ENCODE measurements at places on chromosomes 5 and 9. TPM values are rescaled to one million over a fixed set of nuclear protein-coding genes. Genes with fewer than 3 reads are reported as not detected.

Gene LSM11
- 4.5 TPM for total RNA-seq

Gene SARDH
- 4.9 TPM for total RNA-seq

Gene PCDHA5
- total RNA-seq = 0.09 TPM

Gene CAMK4
- 2.9 TPM for total RNA-seq

Gene SPATA31D4
- total RNA-seq = not detected

Gene TMOD1
- 0.57 TPM for total RNA-seq

Gene NME5
- total RNA-seq = 1.6 TPM

Gene CNTFR
- total RNA-seq = under 0.01 TPM

Gene RAD50
- total RNA-seq = 26.5 TPM

Gene MELK
- 6.0 TPM for total RNA-seq

Gene IFNA13
- total RNA-seq = not detected

Gene PDCD1LG2
- total RNA-seq = 2.6 TPM

Gene OTULIN
- total RNA-seq = 11.2 TPM

Gene GNPDA1
- 43.2 TPM for total RNA-seq

Gene RASEF
- 0.14 TPM for total RNA-seq

Gene SPINK13
- 2.4 TPM for total RNA-seq

Gene PRDM9
- not detected for total RNA-seq

Gene FCN1
- total RNA-seq = not detected

Gene CHSY3
- total RNA-seq = 7.7 TPM

Gene TPPP
- 0.09 TPM for total RNA-seq

Gene JAK2
- total RNA-seq = 6.7 TPM

Gene SV2C
- total RNA-seq = not detected

Gene TTC23L
- 0.37 TPM for total RNA-seq

Gene RGS14
- 5.0 TPM for total RNA-seq

Gene PRRX2
- 23.2 TPM for total RNA-seq

Gene ZCCHC7
- 21.6 TPM for total RNA-seq

Gene CDH10
- 1.7 TPM for total RNA-seq

Gene ITGA1
- 40.2 TPM for total RNA-seq

Gene IL13
- total RNA-seq = not detected

Gene PAX5
- not detected for total RNA-seq

Gene PCDHGA6
- 3.2 TPM for total RNA-seq

Gene SHOC1
- under 0.01 TPM for total RNA-seq

Gene PCDHA1
- total RNA-seq = under 0.01 TPM

Gene FAF2
- 38.2 TPM for total RNA-seq

Gene MEGF9
- 13.5 TPM for total RNA-seq

Gene BSPRY
- total RNA-seq = not detected

Gene CDX1
- 0.09 TPM for total RNA-seq

Gene GOLM1
- total RNA-seq = 81.4 TPM

All from smooth muscle cell of bladder (primary cell).